ENCODE measurements at places on chromosomes 2 and 18. TPM values are rescaled to one million over a fixed set of nuclear protein-coding genes. Genes with fewer than 3 reads are reported as not detected.
A peak's percentile ranks its signal among the peaks of the same experiment; 100 is the strongest.

CTDP1 gene
- 55.6 TPM for total RNA-seq

ZNF385B gene
- total RNA-seq, result not detected

RAB17 gene
- total RNA-seq, result 0.14 TPM

UGT1A4 gene
- total RNA-seq, result not detected

SLC8A1 gene
- total RNA-seq, result 0.34 TPM

SMAD2 gene
- total RNA-seq, result 141 TPM

PAIP2B gene
- total RNA-seq, result 3.1 TPM

DNA sequence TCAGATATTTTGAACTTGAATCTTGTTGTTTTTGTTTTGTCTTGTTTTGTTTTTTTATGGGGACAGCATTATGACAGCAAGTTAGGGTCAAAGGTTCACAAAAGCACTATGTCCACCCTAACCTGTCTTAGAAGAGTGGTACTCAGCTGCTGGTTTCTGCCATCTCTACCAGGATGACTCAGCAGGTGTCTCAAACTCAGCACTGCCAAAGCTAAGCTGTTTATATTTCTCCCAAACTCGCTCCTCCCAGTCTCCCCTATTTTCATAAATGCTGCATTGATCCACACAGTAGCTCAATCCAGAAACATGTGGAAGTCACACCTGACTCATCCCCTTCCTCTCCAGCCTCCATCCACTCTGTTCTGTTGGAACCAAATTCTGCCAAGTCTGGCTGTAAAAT is 134.9 kb downstream of the ZBTB7C start:
- no peaks in the 10 kb centered on the region for H3K36me3 ChIP-seq
- no peak for DNase-seq
- no peak overlapping the region for H3K4me3 ChIP-seq
- H3K27ac ChIP-seq, result no peak overlapping the region
- peaks cover 2% of the 10 kb centered on the region for H3K27me3 ChIP-seq

- peaks cover 4% of the 10 kb centered on the region for H3K4me1 ChIP-seq
- H3K4me3 ChIP-seq, result no peak overlapping the region
- H3K36me3 ChIP-seq, result no peaks in the 10 kb centered on the region
- H3K27me3 ChIP-seq, result peaks cover 11% of the 10 kb centered on the region
Observed at GRCh38 chr2:64862623-64863022, 126.6 kb upstream of the SLC1A4 start.

GRCh38 chr2:100395532-100396350 is 21.7 kb downstream of the CHST10 start:
- H3K36me3 ChIP-seq, result peaks cover 9% of the 10 kb centered on the region
- no peaks in the 10 kb centered on the region for H3K27me3 ChIP-seq
- no peak overlapping the region for H3K4me3 ChIP-seq
- DNase-seq, result no peak

DNA sequence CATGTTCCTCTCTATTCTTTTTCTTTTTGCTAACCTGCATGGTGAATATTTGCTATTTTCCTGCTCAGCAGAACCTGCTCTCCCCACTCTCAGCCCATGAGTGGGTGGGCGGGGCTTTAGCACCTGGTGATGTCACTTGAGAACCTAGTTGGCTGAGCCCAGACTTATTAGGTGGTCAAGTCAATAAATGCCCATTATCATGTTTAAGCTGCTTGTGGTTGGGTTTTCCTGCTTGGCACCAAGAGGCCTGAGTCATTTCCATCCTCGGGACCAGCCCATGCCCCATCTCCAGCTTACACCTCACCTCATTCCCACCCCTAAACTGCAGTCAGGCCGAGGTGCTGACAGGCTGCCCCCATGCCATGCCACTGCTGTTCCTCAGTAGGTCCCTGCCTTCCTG is 226.6 kb downstream of the ANKRD30B start:
- no peaks in the 10 kb centered on the region for H3K36me3 ChIP-seq
- H3K4me1 ChIP-seq, result no peaks in the 10 kb centered on the region
- no peak overlapping the region for H3K4me3 ChIP-seq
- H3K27me3 ChIP-seq, result peaks cover 5% of the 10 kb centered on the region
- DNase-seq, result no peak

DNA sequence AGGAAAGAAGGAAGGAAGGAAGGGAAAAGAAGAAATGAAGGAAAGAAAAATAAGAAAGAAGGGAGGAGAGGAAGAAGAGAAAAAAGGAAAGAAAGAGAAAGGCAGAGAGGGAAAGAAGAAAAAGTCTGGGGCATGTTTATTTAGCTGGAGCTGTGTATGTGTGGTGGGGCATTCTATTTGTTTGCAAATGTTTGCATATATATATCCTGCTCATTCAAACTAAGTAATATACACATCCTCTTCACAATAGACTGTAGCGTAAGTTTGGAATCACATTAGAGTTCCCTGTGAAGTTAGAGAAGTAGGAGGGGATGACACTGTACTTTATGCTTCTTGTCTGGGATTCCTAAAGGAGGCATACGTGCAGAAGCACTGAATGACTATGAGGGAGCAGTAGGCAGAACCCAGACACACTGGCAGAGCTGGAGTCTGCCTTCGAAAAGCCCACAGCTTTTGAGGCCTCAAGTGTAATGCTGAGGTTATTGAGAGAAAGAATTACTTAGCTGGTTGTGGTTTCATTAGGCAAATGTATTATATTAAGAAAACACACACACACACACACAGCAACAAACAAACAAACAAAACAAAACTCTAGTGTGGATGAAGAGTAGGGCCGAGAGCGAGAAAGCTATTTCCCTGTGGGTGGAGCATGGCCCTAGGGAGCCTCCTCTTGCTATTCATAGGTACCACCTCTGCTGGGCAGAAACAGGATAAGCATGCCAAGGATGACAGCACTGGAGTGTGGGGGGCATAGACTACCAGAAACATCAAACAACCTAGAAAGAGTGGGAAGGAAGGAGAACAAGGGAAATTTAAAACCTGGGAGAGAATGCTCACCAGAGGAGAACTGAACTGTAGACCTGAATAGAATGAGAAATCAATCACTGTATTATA is 905.1 kb upstream of the NXPH2 start:
- no peak overlapping the region for H3K4me3 ChIP-seq
- H3K36me3 ChIP-seq, result no peaks in the 10 kb centered on the region
- DNase-seq, result no peak
- H3K27ac ChIP-seq, result no peak overlapping the region
- H3K27me3 ChIP-seq, result no peaks in the 10 kb centered on the region

- DNase-seq, result peak; percentile 75
Observed at GRCh38 chr2:112916145-112916571, 5.2 kb downstream of the IL37 start.

GRCh38 chr2:197931661-197932312 is 127.4 kb downstream of the PLCL1 start:
- H3K4me1 ChIP-seq, result peaks cover 19% of the 10 kb centered on the region
- H3K4me3 ChIP-seq, result no peak overlapping the region
- no peak for DNase-seq
- no peak overlapping the region for H3K27ac ChIP-seq

DNA sequence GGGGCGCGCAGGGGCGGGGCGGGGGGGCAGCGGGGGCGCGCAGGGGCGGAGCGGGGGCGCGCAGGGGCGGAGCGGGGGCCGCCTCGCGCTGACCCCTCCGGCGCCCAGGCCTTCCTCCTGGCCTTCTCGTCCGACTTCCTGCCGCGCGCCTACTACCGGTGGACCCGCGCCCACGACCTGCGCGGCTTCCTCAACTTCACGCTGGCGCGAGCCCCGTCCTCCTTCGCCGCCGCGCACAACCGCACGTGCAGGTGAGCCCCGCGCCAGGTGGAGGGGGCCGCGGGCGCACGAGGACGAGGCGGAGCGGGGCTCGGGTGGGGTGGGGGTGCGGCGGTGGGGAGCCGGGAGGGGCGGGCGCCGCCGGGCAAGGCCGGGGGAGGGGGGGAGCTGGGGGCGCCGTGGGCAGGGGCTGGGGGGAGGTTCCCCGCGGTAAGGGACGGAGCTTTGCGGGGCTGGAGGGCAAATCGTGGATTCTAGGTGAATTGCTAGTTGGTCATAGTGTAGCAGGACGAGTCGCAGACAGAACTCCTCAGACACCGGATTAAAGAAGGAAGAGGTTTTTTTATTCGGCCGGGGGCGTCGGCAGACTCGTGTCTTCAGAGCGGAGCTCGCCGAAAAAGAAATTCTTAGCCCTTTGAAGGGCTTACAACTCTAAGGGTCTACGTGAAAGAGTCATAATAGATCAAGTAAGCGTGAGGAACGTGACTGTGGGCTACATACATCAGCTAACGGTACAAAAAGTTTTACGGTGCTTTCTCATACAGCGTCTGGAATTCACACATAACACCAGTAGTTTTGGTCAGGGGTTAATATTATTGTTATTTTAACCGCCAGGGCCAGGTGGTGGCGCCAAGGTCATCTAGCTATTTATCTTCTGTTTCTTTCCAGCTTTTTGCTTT is 29.9 kb downstream of the ANO7 start:
- peaks cover 5% of the 10 kb centered on the region for H3K36me3 ChIP-seq
- H3K27ac ChIP-seq, result peak overlapping the region; percentile 80
- H3K4me3 ChIP-seq, result peak overlapping the region; percentile 90
- H3K4me1 ChIP-seq, result peaks cover 12% of the 10 kb centered on the region

DNA sequence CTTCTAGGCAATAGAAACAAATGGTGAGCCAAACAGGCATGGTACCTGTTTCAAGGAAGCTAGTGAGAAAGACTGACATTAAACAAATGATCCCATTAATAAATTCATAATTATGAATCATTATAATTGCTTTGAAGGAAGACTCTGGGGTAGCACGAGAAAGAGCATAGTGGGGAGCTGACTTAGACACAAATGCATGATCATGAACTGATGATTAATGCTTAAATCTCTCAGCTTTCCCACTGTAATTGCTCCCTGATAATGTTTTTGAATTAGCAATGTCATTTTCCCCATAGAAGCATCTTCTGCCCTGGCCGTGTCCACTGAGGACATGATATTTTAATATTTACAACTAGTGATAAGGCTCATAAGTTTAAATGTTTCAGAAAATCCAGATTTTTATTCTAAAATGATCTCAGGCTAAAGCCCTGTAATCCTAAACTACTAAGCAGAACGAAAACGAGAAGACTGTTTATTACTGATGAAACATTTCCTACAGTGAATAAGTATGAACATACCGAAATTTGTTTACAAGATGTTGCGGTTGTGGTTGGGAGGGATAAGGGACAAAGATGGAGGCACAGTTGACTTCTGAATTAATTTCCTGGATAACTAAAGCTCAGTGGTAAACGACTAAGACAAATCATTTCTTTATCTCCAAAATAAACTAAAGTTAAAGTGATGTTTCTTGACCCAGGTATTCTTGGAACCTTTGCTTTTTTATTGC is 47.3 kb upstream of the TACR1 start:
- no peaks in the 10 kb centered on the region for H3K27me3 ChIP-seq
- H3K27ac ChIP-seq, result no peak overlapping the region
- H3K4me3 ChIP-seq, result no peak overlapping the region
- peaks cover 1% of the 10 kb centered on the region for H3K36me3 ChIP-seq

GRCh38 chr2:21039080-21039556 is 4.8 kb downstream of the APOB start:
- H3K27me3 ChIP-seq, result peaks cover 7% of the 10 kb centered on the region
- peaks cover 3% of the 10 kb centered on the region for H3K4me1 ChIP-seq
- no peak overlapping the region for H3K27ac ChIP-seq
- no peaks in the 10 kb centered on the region for H3K36me3 ChIP-seq
- no peak for DNase-seq
- no peak overlapping the region for H3K4me3 ChIP-seq

DNA sequence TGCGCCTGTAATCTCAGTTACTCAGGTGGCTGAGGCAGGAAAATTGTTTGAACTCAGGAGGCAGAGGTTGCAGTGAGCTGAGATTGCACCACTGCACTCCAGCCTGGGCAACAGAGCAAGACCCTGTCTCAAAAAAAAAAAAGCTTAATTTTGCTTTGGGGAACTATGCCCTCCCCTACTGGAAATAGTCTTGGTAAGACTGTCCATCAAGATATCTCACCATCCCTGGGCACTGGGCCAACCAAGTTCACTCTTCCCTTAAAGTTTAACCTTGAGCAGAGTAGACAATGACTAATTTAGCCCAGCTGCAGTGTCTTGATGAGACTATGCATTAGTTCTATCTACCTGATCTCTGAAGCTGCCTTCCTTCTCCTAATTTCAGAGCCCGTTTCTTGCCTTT is 44.7 kb downstream of the ASXL2 start:
- H3K36me3 ChIP-seq, result peaks cover 50% of the 10 kb centered on the region
- DNase-seq, result peak; percentile 56
- H3K4me1 ChIP-seq, result peaks cover 68% of the 10 kb centered on the region
- H3K4me3 ChIP-seq, result no peak overlapping the region
- H3K27me3 ChIP-seq, result no peaks in the 10 kb centered on the region
- H3K27ac ChIP-seq, result peak overlapping the region; percentile 96

DNA sequence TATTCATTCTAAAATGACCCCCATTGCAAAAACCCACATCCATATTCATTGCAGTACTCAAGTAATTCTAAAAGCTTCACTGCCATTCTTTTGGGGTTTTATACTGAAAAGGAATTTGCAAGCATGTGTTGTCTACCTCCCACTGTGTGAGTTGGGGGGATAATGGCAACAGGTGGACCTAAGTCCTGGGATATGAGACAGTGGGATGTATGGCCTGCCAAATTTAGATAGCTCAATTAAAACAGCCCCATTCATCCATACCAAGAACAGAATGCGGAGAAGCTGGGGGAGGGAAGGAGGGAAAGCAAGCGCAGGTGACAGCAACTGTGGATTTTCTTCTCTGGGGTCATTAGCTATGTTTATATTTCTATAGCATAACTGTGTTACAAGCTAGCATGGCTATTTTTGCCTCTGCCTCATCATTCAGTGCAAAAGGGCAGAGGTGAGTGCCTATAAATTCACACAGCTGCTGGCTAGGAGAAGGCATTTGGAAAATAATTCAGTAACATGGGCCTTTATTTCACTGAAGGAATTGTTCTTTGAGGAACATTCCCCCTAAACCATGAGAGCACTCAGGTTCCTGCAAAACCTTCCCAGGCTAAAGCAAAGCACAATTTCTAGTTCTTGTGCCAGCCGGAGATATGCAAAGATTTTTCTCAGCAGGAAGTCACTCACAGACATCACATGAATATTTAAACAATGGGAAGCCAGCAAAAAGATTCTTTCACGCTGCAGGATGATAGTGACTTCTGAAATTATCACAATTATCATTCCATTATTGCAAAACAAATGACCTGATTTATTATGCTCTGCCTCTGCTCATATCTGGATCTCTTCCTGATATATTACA is 393.9 kb upstream of the ACVR2A start:
- no peaks in the 10 kb centered on the region for H3K36me3 ChIP-seq
- no peak overlapping the region for H3K27ac ChIP-seq
- H3K27me3 ChIP-seq, result no peaks in the 10 kb centered on the region
- H3K4me3 ChIP-seq, result no peak overlapping the region

All from activated CD8-positive, alpha-beta T cell treated with anti-CD3 and anti-CD28 coated beads for 36 hours (primary cell).